Tongue (tissue), 3 donors: ENCODE measurements at places on chromosomes 6 and 20.
A peak's percentile ranks its signal among the peaks of the same experiment; 100 is the strongest.

DNA sequence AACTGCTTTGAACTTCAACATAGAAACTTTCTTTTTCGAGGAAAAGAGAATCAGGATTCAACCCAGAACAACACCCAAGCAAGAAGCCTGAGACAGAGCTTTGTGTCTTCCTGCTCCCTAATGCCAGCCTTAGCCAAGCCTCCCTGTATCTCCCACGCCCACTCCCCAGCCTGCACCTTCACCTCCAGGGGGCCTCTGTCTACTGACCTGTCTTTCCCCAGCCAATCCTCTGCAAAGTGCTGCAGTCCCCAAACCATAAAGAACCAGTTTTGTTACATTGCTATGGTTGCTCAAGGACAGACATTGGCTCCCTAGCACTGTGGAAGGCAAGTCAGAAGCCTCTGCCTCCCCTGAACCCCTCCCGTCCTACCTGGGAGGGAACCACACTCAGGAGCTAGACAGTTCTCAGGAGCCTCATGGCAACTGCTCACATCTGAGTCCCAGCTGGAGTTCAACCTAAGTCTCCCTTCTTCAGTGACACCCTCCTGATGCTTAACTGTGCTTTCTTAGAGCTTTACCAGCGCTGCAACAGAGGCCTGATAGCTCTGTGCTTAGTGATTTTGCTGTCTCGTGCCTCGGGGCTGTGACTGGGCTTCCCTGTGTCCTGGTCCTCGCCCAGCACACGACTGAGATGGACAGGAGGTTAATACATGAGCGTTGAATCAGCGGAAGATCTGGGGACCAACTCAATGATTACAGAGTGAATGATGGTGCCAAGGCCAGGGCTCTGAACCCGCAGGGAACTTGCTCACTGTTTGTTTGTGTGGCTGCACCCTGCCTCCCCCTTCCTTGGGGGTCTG, 101.5 kb upstream of the DUSP22 start:
- DNase-seq, result no peak

GRCh38 chr6:52049252-52050050, 38.0 kb downstream of the PKHD1 start:
- DNase-seq, result peak; percentile 78

DNA sequence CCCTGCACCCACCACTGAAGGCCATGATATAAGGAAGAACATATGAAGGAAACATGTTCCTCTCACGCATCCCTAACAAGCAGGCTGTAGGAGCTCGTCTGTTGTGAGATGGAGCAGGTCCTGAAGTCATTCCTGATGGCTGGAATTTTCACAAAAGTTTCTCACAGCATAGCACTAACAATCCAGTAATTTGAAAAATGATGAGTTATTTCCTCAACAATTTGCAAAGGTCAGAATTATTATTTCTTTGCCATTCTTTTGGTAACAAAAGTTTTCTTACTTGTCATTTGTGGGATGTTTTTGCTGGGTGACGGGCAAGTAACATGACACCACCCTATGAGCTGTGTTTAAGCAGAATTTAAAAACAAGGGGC, 27.6 kb upstream of the FRMD1 start:
- DNase-seq, result no peak

DNA sequence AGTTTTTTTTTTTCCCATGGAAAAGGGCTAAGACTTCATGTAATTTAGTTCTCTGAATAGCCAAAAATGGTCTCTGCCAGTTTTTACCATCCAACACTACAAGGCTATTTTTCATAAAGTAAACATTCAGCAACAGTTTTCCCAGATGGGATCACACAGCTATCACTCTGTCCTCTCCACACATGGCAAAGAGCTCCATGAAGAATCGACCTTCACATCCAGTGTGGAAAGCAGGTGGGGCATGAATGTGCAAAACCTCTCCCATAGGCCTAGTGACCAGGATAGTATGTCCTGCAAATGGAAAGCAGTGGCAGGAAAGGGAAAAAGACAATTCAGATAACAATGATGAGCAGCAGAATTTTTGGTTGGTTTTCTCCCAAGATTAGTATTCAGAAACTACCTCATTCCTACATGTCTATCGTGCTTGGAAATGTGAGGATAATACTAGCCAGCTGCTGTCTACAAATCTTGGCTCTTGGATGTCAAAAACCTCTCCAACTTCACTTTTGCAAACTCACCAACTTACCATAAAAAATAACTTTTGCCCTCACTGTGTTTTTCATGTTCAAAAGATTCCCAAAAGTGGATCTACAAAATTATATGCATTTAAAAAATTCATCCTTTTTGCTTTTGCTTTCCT, 159.7 kb upstream of the MCHR2 start:
- DNase-seq, result peak; percentile 69

DNA sequence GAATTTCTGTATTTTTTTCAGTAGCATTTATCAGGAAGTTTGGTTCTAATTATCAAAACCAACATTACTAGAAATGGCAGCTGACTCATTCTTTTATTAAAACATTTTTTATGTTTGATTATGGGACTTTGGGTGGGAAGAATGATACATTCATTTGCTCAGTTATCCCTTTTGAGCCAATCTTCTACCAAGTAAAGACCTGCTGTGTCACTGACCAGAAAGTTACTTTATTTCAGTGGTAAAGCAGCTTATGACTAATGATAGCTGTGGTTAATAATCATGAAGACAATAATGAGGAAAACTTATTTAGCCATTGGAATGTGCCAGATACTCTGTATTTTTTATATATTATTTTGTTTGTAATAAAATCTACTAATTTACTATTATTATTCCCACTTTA, 142.3 kb downstream of the FARS2 start:
- no peak for DNase-seq
